Panc1 (cell line): ENCODE measurements at places on chromosomes 4 and X.

DNA sequence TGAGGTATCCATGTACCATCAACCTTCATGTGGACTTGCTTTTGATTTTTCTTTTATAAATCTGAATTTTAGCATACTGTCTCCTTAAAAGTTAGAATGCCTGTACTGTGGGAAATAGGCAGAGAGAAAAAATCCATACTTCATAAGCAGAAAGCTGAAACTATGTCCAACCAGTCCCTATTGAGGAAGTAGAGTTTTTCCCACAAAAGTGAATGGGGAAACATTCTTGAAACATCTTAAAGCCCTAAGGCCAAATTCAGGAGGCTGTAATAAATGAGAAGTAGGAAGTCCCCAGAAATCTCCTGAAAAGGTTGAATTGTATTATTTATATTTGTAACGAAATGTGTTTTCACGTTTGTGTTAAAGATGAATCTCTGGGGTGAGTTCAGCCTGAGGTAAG is 56.3 kb downstream of the ENOX2 start:
- DNase-seq, result no peak

GRCh38 chrX:12814420-12814819 is 23.2 kb downstream of the PRPS2 start:
- DNase-seq, result peak; percentile 32

GRCh38 chr4:108360754-108361445 is 192.2 kb upstream of the LEF1 start:
- no peak for DNase-seq

DNA sequence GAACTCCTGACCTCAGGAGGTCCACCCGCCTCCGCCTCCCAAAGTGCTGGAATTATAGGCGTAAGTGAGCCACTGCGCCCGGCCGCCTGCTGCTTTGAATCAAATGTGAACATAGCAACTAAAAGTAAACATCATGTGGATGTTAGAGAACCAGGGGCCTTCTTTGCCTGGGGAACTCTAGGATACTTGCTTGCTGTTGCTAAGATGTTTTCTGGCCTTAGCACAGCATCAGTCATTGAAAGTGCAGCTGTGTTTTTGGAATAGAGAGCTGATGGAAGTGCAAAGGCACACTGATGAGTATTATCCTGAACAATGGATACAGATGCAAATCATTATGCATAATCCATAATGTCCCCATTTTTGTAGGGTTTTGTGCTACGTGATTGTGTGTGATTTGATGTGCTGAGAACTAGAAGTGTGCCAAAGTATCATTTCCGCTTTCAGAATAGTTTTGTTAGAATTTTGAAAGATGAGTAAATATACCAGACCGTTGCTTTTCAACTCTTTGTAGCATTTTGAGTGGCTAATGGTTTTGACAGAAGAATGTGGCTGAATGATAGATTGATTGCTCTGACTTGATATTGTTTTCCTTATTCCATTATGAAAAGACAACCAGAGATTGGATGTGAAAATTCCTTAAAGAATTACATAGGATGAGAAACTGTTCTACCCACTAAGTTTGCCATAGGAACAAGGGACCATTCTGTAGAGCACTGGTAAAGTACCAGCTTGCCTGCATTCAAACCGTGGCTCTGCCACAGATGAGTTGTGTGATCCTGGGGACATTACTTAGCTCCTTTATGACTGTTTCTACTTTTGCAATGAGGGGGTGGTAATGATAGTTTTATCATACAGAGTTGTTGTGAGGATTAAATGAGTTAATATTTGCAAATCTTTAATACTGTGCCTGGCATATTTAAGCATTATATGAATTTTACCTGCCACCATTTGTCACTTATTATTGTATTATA is 74.7 kb downstream of the REPS2 start:
- no peak for DNase-seq
